ENCODE measurements at places on chromosomes 5 and 9. TPM values are rescaled to one million over a fixed set of nuclear protein-coding genes. Genes with fewer than 3 reads are reported as not detected.

GARIN3 gene
- 0.36 TPM for total RNA-seq

SPATA9 gene
- total RNA-seq: 0.38 TPM

CACFD1 gene
- 9.6 TPM for total RNA-seq

NOP16 gene
- total RNA-seq: 95.0 TPM

- ATAC-seq: peak; percentile 7
These were observed 943 bp downstream of the STING1 start for GRCh38 chr5:139481580-139482049.

DNA sequence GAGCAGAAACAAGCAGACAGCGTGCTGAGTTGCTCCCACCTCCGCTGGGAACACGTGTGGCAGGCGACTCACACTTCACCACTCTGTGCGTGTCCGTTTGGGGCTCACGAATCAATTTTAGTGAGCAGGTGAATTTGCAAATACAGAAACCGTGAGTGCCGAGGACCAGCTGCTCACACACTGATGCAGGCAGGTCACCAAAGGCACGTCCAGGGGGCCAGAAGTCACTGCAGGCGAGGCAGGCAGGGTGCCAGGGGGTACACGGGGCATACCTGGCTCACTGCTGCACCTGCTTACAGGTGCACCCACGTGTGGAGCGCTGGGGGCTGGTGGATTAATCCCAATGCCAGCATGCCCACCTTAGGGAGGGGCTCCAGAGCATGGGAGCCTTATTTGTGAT is 68.8 kb downstream of the ZNF354C start:
- ATAC-seq: no peak

DNA sequence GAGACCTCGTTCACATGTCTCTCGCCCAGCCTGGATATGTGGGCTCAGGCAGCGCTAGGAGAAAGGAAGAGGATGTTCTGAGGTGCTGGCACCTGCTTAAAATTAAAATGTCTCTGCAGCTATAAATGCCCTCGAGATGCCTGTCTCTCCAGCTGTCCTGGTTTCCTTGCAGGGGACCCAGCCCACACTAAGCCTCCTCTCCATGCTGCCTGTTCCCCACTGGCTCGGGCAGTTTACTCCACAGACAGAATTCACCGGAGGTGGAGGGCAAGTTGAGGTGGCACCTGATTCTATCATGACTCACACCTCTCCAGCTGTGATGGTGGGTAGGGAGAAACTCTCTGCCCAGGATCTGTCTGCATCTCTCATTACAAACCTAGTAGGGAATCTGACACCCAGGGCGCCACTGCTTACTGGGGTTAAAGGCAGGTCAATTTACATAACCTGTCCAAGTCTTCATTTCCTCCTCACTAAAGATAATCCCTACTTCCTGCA is 420.9 kb downstream of the SPOCK1 start:
- ATAC-seq: no peak

DNA sequence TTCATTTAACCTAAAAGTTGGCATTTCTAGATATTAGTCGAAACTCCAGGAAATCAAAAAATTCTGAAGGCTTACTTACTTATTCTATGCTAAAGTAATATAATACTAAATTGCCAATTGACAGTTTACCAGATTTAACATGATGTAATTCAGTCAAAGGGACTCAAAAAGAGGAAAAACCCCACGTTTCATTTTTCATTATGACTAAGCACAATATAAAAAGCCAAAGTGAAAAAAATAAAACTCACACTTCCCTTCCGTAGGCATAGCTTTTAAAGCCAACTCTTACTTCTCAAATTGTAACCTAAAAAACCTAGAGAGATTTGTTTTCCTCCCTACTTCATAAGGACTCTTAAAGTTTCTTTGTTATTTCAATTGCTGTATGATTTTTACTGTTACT is 146.6 kb downstream of the RAPGEF6 start:
- no peak for ATAC-seq

GRCh38 chr5:32646061-32646969 is 61.0 kb downstream of the SUB1 start:
- ATAC-seq: no peak

DNA sequence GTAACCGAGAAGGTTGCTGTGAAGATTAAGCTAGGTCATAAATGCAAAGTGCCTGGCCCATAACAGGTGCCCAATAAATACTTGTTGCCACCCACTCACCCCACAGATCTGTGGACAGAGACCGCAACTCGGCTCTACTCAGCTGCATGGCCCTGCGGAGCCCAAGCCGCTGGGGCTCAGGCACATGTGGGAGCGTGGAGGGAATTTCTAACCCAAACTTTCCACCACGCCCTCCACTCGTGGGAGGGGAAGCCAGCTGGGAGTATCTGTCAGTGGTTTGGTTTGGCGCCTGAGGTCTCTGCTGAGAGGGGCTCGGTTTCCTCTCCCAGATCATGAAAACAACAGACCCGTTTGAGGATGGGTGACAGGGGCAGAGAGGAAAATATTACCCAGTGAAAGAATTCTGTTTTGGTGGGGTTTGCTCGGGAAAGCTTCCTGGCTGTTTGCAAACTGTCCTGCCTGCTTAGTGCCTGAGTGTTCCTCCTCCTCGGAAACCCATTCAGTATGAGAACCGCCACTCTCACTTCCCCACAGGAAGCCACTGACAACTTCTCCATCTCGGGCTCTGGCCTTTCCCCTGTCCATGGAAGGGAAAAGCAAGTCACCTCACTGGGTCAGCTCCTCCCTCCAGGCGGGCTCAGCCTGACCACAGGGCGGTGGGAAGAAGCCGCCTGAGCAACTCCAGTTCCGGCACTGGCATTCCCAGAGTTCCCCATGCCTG is 60.1 kb downstream of the RGS3 start:
- peak; percentile 39 for ATAC-seq

- peak; percentile 90 for ATAC-seq
These were observed 6.7 kb downstream of the SUSD3 start for GRCh38 chr9:93065135-93065720.
